ENCODE measurements at places on chromosomes 6 and 20. TPM values are rescaled to one million over a fixed set of nuclear protein-coding genes. Genes with fewer than 3 reads are reported as not detected.

DNA sequence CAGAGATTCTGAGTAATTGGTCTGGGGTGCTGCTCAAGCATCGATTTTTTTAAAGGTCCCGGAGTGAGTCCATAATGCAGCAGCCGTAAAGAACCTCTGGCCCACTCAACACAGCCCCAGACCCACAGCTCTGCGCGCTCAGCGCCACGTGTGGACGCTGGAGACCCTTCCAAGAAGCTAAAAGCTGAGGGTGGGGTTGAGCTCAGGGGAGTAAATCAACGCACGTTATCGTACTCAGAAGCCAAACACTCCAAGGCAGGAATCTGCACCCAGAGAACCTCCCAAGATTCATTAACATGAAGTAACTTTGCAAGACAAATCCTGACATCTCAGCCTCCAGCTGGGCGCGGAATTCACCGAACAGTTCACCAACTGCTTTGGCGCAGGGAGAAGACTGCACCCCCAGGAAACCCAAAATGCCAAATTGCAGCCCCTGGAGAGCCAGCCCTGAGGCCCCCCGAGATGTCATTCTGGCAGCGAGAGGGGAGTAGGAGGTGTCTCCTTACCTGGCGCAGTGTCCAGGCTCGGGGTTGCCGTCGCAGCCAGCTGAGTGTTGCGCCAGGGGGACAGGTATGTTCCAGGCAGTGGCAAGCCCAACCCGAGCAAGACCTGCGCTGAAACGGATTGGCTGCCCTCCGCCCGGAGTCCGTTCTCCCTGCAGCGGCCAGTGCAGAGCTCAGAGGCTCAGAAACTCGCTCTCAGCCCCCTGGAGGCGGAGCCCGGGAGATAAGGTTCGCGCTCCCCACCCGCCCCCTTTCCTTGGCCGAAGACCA, at the start of gene COL21A1:
Gene COL21A1 (minus strand): TSS at position 700 of the 773 bp plus-strand sequence. CDS start 64,962 bp downstream, outside the sequence.
- peak; percentile 75 for ATAC-seq

GRCh38 chr6:120496661-120497060, 837.6 kb downstream of the TBC1D32 start:
- ATAC-seq, result no peak

- ATAC-seq, result peak; percentile 18
Measured at GRCh38 chr20:20369250-20370093, 1.6 kb downstream of the INSM1 start.

- no peak for ATAC-seq
Measured at GRCh38 chr20:14441201-14441600, 103.8 kb upstream of the FLRT3 start.

DNA sequence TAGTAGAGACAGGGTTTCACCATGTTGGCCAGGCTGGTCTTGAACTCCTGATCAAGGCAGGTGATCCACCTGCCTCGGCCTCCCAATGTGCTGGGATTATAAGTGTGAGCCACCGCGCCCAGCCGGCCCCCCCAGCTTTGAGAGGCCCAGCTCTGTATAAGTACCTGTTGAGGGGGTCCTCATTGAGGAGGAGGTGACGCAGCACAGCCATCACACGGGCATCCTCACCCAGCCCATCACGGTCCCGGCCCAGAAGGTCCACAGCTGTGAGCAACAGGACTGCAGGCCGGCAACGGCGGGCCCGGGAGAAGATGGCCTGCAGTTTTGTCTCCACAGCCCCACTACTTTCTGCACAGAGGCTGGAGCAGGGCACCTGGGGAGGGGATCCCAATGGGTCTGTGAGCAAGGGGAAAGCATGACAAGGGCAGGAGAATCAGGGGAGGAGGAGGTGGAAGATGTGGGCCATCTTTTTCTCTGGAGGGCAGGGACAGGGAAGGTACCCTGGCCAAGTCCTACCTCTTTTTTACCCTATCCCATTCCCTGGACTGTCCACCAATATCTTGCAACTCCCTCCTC, 7.7 kb downstream of the GNMT start:
- ATAC-seq, result no peak

DNA sequence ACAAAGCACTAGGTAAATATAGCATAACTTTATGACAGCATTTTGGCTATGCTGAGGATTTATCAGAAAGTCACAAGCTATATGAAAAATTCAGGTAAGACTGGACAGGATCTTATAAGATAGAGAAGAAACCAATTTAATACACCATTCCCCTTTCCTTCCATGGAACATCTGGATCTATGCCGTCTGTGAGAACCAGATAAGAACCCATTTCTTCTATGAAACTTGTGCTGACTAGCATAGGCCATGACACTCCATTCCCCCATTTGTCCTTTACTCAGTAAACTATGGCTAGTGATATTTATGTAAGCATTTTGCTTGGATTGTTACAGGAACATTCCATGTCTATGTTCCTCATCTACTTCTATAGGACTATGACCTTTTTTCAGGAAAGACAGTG, 437.7 kb downstream of the ADGRB3 start:
- no peak for ATAC-seq

GRCh38 chr6:106648651-106649308, 19.4 kb downstream of the QRSL1 start:
- ATAC-seq, result no peak

DNA sequence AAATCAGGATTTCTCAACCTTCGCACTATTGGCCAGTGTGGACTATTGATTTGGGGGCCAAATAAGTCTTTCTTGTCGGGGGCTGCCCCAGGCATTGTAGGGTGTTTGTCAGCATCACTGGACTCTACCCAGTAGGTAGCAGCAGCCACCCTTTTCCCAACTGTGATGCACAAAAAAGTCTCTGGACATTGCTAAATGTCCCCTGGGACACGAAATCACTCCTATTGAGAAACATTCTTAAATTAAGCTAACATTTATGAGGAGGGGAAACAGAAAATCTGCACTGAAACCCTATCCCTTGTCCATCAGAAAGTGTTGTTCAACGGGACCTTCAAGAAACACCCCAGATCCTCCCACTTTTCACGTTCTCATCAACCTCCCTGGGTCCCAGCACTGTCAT, 54.2 kb downstream of the NFATC2 start:
- no peak for ATAC-seq

DNA sequence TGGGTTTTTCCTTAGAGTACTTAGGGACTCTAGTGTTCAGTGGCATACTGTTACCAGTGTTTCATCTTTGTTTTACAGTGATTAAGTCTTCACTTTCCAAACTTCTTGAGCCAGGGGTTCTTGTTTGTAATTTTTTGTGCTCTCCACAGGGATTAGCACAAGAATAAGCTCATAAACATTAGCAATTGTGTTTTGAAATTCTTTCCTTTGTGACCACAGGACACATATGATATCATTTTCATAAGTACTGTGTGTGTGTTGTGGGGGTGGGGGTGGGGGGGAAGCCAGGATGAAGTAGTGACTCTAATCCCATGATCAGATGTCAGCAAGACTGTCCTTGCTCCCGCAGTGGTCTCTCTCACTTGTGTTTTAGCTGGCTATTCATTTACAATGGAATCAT, 101.5 kb upstream of the SCP2D1 start:
- ATAC-seq, result no peak

GRCh38 chr6:116572162-116572561, 858 bp downstream of the RWDD1 start:
- no peak for ATAC-seq

DNA sequence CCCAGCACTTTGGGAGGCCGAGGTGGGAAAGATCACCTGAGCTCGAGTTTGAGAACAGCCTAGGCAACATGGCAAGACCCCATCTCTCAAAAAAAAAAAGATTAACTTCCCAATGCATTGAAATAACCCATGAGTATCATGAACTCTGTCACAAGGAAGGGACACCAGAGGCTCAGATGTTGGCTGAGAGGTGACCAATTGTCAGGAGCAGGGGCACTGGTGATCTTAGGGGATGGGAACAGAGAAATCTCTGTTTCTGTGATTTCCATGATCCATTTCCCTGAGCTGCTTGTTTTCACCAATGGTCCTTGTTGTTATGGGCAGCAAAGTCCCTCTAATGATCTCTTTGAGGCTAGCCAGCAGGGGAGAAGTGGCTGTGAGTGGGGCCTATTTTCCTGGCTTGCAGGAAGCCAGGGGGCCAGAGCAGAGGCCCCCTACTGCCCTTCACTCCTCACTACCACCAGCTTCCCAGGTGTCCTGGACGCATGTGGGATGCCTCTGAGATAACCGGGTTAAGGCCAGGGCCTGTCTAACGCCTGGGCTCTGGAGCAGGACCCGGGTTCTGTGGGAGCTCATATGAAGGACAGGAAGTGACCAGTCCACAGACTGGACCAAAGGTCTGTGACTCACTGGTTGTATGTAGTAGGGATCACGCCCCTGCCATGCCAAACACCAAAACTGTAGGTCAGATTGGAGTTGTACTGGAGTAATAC, 54.4 kb downstream of the PCNA start:
- ATAC-seq, result no peak

GRCh38 chr6:52186075-52186474, at the start of gene IL17A:
IL17A (plus strand) TSS chr6:52186375; CDS start chr6:52186432, 57 bp downstream.
- ATAC-seq, result no peak

GRCh38 chr6:135395136-135395535, 102.4 kb downstream of the AHI1 start:
- no peak for ATAC-seq

- ATAC-seq, result peak; percentile 38
Measured at GRCh38 chr20:57708694-57709673, 831 bp downstream of the PMEPA1 start.

DNA sequence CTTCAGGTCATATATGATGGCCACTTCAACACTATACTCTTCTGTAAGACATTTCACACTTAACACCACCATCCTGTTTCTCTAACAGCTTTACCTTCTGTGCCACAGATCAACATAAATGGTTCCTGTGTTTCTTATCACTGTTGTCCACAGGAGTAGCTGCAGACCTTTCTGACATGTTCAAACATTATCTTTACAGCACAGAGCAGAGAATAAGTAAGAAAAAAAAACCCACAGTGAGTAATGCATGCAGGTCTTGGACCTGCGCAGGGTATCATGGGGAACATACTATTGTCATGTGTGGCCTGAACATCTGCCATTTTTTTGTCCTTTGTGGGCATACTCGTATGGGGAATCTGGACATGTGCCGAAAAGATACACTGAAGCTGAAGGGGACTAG, 161.9 kb downstream of the KIF16B start:
- no peak for ATAC-seq

DNA sequence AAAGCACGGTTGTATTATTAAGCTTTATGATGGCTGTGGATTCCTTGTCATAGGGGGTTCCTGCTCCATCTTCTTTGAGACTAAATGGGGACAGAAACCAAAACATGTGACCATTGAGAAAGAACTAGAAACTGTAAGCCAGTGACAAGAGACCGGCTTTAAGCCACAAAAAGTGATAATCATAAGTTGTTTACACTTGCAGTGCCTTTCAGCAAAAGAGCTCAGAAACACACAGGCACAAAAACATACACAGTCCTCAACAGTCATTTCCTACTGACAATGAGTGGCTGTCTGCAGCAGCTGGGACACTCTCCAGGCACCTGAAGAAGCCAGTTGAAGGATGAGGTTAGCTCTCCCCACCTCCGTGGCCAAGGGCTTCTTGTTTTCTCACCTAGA, 20.0 kb upstream of the UBE2J1 start:
- ATAC-seq, result no peak

GRCh38 chr6:56573624-56574023, 69.1 kb downstream of the DST start:
- ATAC-seq, result no peak

The RIN2 gene
- 10.4 TPM for total RNA-seq

The AGER gene
- 8.7 TPM for total RNA-seq

The MCUR1 gene
- total RNA-seq, result 16.1 TPM

The SMOC2 gene
- total RNA-seq, result 31.4 TPM

The MICB gene
- 0.73 TPM for total RNA-seq

The MPIG6B gene
- total RNA-seq, result 0.60 TPM

The DCBLD1 gene
- 4.8 TPM for total RNA-seq

The GPANK1 gene
- 16.8 TPM for total RNA-seq

The SNTA1 gene
- 5.0 TPM for total RNA-seq

The GABRR1 gene
- 0.15 TPM for total RNA-seq

The SULF2 gene
- 61.7 TPM for total RNA-seq

The VWA7 gene
- 1.4 TPM for total RNA-seq
